Myocyte (in vitro differentiated cells): ENCODE measurements at places on chromosomes 1 and 21.

DNA sequence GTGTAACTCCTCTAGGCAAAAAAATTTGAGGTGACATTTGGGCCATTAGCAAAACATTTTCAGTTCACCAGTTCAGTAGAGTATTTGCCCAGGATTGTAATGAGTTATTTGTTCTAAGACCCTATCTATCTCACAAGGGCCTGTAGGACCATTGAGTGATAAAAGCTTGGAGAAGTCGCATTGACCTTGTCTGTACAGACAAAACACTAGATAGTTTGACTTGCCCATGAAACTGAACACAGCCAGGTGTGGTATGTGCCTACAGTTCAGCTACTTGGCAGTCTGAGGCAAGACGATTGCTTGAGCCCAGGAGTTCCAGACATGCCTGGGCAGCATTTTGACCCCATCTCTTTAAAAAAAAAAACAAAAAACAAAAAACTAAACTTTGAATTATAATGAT is 3.1 kb downstream of the ATP5IF1 start:
- DNase-seq = no peak

DNA sequence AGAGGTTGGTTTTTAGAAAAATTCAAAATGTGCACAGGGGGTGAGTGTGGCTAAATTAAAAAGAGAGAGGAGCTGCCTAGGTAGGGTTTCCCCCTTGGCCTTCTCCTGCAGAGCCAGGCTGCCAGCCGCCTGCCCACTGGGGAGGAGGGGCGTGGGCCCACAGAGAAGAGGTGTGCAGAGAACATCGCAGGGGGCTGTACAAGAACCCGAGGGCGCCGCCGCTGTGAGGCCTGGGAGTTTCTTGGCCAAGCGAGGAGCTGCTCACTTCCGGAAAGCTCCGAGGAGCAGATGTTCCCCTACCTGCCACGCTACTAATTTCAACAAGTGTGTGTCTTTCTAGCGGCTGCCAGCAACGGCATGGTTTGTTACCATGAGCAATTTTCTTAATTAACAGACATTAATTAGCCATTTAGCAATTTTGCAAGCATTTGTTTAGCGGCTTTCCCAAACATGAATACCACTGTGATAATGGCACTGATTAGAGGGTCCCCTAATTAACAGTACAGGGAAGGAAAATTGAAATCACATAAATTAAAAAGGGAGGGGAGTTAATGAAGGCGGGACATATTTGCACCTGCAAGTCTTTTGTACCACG is 59.7 kb downstream of the MRPL37 start:
- no peak for DNase-seq

GRCh38 chr21:28126521-28127174 is 866.0 kb downstream of the LTN1 start:
- DNase-seq = no peak

- peak; percentile 31 for DNase-seq
These were observed 19.8 kb upstream of the SARS1 start for GRCh38 chr1:109193653-109194590.

DNA sequence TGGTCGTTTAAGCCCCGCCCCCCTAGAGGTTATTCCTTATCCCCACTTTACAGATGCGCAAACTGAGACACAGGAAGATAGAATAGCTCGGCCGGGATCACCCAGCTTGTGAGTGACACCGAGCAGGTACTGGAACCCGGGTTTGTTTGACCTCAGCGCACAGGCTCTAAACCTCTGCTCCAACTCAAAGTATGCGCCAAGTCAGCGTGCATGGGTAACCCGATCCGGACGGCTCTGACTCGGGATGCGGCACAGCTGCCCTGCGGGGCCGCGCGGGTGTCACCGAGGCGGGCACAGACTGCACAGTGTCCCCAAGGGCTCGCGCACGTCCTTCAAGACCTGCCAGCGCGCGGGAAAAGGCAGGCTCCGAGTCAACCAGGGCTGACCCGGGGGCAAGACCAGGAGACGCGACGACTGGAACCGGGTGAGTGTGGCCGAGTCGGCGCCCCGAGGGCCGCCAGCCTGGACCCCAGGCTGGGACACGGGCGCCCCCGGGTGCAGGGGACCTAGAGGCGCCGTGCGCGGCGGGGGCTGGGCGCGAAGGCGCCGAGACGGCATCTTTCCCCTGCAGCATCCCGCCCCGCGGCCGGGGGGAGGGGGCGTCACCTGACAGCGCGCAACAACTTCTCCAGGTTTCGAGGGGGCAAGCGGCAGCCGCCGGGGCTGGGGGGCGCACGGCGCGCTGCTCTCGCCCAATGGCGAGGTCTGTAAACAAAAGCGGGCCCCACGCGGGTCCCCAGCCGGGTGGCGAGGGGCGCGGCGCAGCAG is 101.9 kb upstream of the SOD1 start:
- DNase-seq = no peak

GRCh38 chr21:37208056-37208721 is 58.9 kb downstream of the VPS26C start:
- peak; percentile 87 for DNase-seq

DNA sequence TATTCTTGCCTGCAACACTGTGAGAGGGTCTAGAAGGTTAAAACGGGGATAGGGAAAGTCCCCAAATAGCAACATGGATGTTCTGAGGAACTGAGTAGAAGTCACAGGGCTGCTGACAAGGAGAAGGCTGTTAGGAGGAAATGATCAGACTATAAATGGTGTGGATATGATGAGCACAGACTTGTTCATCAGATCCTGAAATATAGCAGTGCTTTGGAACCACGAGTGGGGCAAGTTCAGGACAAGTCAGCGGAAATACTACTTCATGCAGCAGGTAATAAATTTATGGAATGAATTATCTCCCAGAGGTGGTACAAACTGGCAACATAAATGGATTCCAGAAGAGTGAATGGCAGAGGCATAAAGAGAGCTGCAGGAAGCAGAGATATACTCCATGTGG is 3.2 kb upstream of the KIAA0040 start:
- no peak for DNase-seq

- no peak for DNase-seq
These were observed 86.4 kb upstream of the TMEM51 start for GRCh38 chr1:15067148-15067547.

GRCh38 chr1:230923176-230923575 is 54.9 kb upstream of the C1orf198 start:
- DNase-seq = no peak

- DNase-seq = peak; percentile 29
These were observed 40.3 kb downstream of the PRMT2 start for GRCh38 chr21:46675595-46676280.

- peak; percentile 95 for DNase-seq
These were observed 197.7 kb upstream of the DUSP10 start for GRCh38 chr1:221939607-221940006.

GRCh38 chr1:166975361-166976129 is at the start of gene ILDR2:
ILDR2 (minus strand) TSS chr1:166975540; CDS start chr1:166975268, 272 bp downstream.
- DNase-seq = peak; percentile 40

DNA sequence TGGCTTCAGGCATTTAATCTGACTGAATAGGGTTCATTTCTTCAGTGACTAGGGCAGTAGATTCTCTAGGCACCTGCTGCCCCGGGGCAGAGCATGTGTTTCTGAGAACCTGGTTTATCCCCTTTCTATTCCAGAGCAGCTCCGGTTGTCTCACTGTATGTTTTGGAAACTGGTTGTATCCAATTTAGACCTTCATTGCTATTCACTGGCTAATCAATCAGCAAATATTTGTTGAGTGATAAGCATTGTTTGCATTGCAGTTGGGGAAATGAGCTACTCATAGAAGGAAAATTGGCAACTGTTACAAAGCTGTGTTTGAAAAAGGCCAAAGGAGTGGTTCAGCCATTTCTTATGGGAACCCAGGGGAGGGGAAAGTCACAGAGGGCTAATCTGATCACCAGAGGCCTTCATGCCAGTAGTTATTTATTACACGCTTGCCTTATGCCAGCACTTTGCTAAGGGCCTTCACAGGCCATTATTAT is 2.9 kb downstream of the QSOX1 start:
- no peak for DNase-seq

- peak; percentile 73 for DNase-seq
These were observed 75.5 kb downstream of the NAV1 start for GRCh38 chr1:201614262-201615015.

DNA sequence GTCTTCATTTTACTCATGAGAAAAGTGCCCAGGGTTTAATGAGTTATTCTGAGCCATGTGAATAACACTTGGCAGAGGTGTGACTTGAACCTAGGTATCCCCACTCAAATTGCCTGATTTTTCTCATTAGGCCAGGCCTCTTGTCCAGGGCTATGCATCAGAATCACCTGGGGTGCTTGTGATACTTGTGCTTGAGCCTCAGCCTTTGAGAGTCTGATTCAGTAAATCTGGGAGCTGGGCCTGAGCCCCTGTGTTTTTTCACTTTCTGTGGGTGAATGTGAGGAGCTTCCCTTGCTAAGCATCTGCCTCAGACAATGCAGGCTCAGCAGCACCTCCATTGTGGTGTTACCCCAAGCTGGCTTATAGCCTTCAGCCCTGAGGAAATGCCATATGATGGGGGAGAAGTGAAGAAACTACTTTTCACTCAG is 127.1 kb downstream of the S1PR1 start:
- DNase-seq = no peak

DNA sequence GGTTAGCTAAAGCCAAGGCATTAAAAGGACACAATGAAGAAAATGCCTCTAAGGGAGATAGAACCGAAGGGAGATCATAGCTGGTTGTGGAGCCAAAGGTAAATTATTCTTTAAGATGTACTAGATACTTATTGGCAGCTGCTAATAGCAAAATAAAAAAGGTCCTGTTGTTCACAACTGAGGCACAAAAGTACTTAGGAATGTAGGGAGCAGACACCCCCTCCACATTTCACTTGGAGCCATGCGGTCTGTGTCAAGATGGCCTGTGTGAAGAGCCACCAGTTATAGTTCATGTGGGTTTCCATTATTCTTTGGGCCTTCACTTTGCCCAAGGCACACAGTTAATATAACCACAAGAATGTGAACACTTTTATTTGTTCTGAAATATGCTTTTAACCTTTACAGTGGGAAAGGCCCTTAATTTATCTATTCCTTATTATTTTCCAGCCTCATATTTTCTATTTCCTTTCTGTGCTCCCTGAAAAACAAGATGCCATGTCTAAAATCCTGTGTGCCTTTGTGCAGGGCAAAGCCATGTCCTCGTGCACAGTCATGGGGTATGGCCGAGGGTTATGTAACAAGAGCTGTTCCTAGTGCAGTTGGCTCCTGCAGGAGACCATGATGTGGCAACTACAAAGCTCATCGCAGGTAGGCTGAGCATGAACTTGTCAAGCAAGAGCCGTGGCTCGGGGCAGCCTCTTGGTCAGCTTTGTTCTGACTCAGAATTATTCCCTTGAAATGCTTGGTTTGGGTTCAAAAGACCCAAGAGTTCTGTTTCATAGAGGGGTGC is 16.2 kb upstream of the WDR26 start:
- peak; percentile 24 for DNase-seq

DNA sequence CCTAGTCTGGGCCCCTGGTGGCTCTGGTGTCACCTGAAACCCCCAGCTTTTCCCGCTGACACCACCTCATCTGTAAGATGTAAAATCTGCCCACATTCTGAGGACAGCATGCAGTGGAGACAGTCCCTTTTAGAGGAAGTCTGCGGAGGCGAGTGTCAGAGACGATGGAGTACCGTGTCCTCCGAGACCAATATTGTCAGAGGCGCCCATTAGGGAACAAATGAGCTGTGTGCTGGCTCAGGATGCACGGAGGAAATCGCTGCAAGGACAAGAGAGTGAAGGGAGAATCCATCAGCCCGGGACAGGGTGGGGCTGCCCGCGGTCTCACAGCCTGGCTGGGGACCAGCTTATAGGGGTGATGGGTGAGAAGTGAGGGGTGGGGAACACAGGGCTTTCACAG is 214.8 kb downstream of the MATN1 start:
- no peak for DNase-seq

GRCh38 chr1:147890177-147890790 is 12.3 kb upstream of the GJA8 start:
- peak; percentile 51 for DNase-seq

- no peak for DNase-seq
These were observed 486.3 kb downstream of the PTBP2 start for GRCh38 chr1:97207868-97208267.

- DNase-seq = no peak
These were observed 959 bp downstream of the CD58 start for GRCh38 chr1:116569776-116570357.

GRCh38 chr1:186843226-186843625 is 14.5 kb downstream of the PLA2G4A start:
- no peak for DNase-seq

GRCh38 chr1:203627398-203627797 is 766 bp downstream of the ATP2B4 start:
- no peak for DNase-seq

DNA sequence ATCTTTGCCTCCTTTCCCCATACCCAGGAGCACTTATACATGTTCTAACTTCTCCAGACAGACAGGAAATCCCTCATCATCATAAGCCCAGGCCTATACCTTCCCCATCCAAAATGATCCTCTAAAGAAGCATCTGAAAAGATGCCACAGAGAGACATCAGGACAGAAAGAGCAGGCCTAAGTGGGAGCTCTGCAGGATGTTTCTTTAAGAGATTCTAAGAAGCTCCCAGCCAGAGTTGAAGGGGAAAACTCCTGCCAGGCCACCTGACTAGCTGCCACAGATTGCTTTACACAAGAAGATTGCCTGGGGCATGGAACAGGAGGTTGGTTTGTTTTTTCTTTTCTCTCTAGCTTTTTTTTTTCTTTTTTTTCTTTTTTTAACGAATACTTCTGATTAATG is 275.8 kb downstream of the VAV3 start:
- no peak for DNase-seq

DNA sequence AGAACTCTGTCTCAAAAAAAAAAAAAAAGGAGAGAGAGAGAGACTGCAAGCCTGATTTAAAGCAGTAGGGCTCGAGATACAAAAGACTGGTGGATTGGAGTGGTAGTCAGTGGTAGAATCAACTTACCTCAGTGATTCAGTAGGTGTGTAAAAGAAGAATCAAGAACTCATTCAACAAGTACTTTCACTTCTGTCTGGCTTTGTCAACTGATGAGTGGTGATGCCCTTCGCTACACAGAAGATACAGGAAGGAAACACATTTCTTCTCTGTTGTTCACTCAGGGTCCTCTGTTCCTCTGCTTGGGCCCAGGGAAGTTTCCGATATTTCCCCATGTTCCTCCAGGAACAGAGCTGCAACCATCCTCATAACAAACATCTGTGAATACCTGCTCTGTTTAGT is 68.6 kb upstream of the COG2 start:
- DNase-seq = no peak

GRCh38 chr21:35838350-35838749 is 222.0 kb downstream of the SETD4 start:
- no peak for DNase-seq

DNA sequence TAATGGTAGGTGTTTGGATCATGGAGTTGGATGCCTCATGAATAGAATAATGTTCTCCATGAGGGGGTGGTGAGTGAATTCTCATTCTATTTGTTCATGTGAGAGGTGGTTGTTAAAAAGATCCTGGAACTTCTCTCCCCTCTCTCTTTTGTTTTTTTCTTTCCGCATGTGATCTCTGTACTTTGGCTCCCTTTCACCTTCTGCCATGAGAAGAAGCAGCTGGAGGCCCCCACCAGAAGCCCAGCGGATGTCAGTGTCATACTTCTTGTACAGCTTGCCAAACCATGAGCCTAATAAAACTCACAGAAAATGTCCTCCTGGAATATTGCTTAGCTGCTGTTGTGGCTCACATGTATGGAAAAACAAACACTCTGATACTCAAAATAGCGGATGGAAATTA is 1212.3 kb upstream of the NCAM2 start:
- no peak for DNase-seq

- no peak for DNase-seq
These were observed 2.6 kb upstream of the HDAC1 start for GRCh38 chr1:32289256-32289655.

GRCh38 chr1:28056129-28056925 is 32.1 kb downstream of the EYA3 start:
- DNase-seq = no peak
